WTC11 (cell line): ENCODE measurements at places on chromosomes 6 and 20. TPM values are rescaled to one million over a fixed set of nuclear protein-coding genes. Genes with fewer than 3 reads are reported as not detected.

The RIN2 gene
- total RNA-seq: 2.1 to 4.3 TPM (median 2.8 TPM) in 3 replicates

The OXT gene
- not detected in 3 replicates for total RNA-seq

The PROKR2 gene
- 1.5 to 2.6 TPM (median 2.0 TPM) in 3 replicates for total RNA-seq

The PNLDC1 gene
- total RNA-seq: 0.16 to 0.39 TPM (median 0.34 TPM) in 3 replicates

The UCKL1 gene
- total RNA-seq: 46.8 to 51.2 TPM (median 48.0 TPM) in 3 replicates

The NELFCD gene
- total RNA-seq: 53.0 to 66.9 TPM (median 57.6 TPM) in 3 replicates

The RIOK1 gene
- 16.7 to 25.6 TPM (median 20.2 TPM) in 3 replicates for total RNA-seq

The LINC00237 gene
- 0.78 to 3.1 TPM (median 0.80 TPM) in 3 replicates for total RNA-seq

The CGA gene
- not detected in 3 replicates for total RNA-seq

The PTCHD4 gene
- 0.69 to 1.6 TPM (median 1.0 TPM) in 3 replicates for total RNA-seq

The GPLD1 gene
- 5.7 to 8.4 TPM (median 6.3 TPM) in 3 replicates for total RNA-seq

The RGS17 gene
- 6.6 to 9.3 TPM (median 7.4 TPM) in 3 replicates for total RNA-seq

The THEMIS gene
- total RNA-seq: 0.39 TPM in 1 of 3 replicates, not detected in the others

DNA sequence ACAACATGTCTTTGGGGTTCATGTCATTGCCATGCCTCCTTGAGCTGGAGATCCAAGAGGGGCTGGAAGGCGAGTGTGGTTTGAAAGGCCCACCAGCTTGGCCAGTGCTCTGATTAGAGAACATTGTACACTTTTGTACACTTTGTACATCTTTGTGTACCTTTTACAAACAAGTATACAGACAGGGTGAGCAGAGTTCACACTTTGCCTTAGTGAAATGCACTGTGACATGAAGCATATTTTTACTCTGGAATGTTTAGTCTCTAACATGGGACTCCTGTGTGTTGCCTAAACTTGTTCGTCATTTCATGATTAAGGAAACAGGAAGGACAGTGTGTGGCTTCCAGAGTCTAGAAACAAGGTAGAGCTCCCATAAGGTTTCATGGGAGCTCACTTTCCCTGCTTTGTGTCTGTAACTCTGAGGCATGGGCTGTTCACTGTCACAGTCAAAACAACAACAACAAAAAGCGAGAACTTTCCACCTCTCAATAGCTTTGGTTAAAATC lies 225.8 kb upstream of the SOX4 start:
- H3K36me3 ChIP-seq: peaks cover 14% of the 10 kb centered on the region
- peaks cover 3% of the 10 kb centered on the region for H3K27me3 ChIP-seq
- H3K4me3 ChIP-seq: no peak overlapping the region
- no peak for DNase-seq

DNA sequence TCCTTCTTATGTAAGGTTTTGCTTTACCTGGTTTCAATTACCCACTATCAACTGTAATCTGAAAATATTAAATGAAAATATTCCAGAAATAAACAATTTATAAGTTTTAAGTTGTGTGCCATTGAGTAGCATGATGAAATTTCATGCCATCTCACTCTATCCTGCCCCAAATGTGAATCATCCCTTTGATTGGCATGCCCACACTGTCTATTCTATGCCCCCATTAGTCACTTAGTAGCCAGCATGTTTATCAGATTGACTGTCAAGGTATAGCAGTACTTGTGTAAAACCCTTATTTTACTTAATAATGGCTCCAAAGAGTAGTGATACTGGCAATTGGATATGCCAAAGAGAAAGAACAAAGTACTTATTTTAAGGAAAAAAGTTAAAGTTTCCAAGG lies 403.8 kb downstream of the ADGRB3 start:
- H3K4me1 ChIP-seq: no peaks in the 10 kb centered on the region
- no peak overlapping the region for H3K27ac ChIP-seq
- no peak overlapping the region for H3K4me3 ChIP-seq

DNA sequence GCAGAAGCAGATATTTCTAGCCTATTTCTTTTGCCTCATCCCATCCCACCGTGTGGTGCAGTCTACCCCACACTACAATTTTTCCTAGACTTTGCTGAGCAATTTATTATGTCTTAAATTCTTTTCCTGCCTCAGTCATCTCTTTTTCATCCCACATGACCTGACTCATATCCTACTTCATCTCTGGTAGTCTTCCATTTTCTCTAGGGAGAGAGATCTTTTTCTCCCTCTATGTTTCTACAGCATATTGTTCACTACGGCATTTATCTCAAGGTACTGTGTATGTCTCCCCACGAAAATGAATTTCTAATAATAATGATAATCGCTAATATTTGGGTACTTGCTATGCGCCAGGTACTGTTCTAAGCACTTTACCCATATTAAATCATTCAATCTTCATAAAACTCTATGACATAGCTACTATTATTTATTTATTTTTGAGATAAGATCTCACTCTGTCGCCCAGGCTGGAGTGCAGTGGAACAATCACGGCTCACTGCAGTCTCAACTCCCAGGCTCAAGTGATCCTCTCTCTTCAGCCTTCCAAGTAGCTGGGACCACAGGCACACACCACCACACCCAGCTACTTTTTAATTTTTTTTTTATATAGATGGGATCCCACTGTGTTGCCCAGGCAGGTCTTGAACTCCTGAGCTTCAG lies 15.6 kb downstream of the PDSS2 start:
- H3K4me3 ChIP-seq: no peak overlapping the region
- DNase-seq: no peak
- no peak overlapping the region for H3K27ac ChIP-seq

DNA sequence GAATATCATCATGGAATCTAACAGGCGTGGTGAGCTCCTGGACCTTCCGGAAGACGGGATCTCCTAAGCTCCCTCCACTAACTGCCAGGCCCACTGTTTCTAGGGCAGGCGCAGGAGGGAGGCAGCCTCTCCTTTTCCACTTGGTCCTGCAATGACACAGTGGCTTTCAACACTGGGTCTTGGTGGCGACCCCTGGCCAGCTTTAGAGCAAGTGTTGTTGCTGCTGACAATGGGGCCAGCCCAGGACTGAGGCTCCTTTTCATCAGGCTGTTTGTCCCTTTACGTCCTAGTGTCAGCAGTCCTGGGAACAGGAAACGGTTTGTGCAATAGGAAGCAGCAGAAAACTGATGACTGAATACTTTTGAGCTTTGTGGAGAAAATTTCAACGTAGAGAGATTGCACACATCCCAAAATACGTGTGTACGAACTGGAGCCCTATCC lies 9.7 kb upstream of the QKI start:
- H3K4me1 ChIP-seq: peaks cover 55% of the 10 kb centered on the region
- H3K4me3 ChIP-seq: no peak overlapping the region
- no peaks in the 10 kb centered on the region for H3K36me3 ChIP-seq
- DNase-seq: no peak

GRCh38 chr6:148524976-148525375 lies 182.3 kb downstream of the SASH1 start:
- no peak overlapping the region for H3K4me3 ChIP-seq
- no peak overlapping the region for H3K27ac ChIP-seq
- H3K4me1 ChIP-seq: peaks cover 46% of the 10 kb centered on the region
- H3K36me3 ChIP-seq: peaks cover 50% of the 10 kb centered on the region

- peak overlapping the region; percentile 93; the same call in 1 of the 2 replicates for H3K27ac ChIP-seq
- no peaks in the 10 kb centered on the region for H3K36me3 ChIP-seq
- peaks cover 25% of the 10 kb centered on the region for H3K4me1 ChIP-seq
Measured at GRCh38 chr6:7532232-7532631, 9.2 kb upstream of the DSP start.

DNA sequence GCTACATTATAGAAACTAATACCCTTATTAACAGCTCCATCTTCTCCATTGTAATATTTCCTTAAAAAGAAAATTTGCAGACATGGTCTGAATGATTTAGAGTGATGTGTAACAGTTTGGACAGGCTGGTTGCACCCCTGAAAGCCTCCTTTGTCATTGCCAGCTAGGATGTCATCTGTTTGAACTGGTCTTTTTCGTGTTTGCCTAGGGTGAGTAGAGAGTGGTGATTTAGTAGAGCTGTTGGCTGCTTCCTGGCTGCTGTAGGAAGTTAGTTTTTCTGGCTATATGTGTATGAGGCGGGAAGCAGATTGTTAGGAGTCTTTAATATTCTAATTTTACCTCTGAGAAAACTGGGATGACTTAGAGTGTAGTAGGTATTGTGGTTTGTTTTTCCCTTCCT lies 101.1 kb downstream of the ZFAND3 start:
- no peaks in the 10 kb centered on the region for H3K27me3 ChIP-seq
- peaks cover 20% of the 10 kb centered on the region for H3K4me1 ChIP-seq
- DNase-seq: no peak
- H3K27ac ChIP-seq: peak overlapping the region; percentile 73

GRCh38 chr6:99402448-99402847 lies 8.5 kb upstream of the COQ3 start:
- no peaks in the 10 kb centered on the region for H3K4me1 ChIP-seq
- H3K4me3 ChIP-seq: no peak overlapping the region
- no peak for DNase-seq
- peaks cover 65% of the 10 kb centered on the region for H3K36me3 ChIP-seq

- DNase-seq: no peak
- peaks cover 85% of the 10 kb centered on the region for H3K4me1 ChIP-seq
- no peaks in the 10 kb centered on the region for H3K27me3 ChIP-seq
- H3K4me3 ChIP-seq: no peak overlapping the region
Measured at GRCh38 chr6:15447546-15448267, 201.8 kb downstream of the JARID2 start.

DNA sequence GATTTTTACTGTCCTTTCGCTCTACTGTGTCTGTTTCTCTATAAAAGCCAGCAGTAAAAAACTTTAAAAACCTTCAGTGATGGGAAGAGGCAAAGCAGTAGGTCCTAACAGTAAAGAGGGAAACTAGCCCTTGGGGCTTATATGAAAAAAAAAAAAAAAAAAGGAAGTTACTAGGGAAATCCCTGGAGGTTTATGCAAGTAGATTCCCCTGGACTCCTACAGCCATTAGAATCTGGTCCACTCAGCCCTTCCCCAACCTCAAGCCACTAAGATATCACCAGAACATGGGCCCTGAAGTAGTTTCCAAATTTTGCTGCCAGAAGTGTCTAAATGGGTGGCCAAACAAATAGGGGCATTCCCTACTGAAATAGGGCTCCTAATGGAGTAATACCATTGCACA lies 70.5 kb upstream of the HINT3 start:
- peaks cover 6% of the 10 kb centered on the region; the same call in 1 of the 2 replicates for H3K36me3 ChIP-seq
- H3K4me1 ChIP-seq: peaks cover 6% of the 10 kb centered on the region; the same call in 1 of the 2 replicates
- H3K4me3 ChIP-seq: no peak overlapping the region
- no peak for DNase-seq
- no peak overlapping the region for H3K27ac ChIP-seq

GRCh38 chr6:167285077-167285770 lies 5.9 kb upstream of the UNC93A start:
- H3K4me1 ChIP-seq: peaks cover 55% of the 10 kb centered on the region
- no peak overlapping the region for H3K27ac ChIP-seq
- H3K4me3 ChIP-seq: no peak overlapping the region

DNA sequence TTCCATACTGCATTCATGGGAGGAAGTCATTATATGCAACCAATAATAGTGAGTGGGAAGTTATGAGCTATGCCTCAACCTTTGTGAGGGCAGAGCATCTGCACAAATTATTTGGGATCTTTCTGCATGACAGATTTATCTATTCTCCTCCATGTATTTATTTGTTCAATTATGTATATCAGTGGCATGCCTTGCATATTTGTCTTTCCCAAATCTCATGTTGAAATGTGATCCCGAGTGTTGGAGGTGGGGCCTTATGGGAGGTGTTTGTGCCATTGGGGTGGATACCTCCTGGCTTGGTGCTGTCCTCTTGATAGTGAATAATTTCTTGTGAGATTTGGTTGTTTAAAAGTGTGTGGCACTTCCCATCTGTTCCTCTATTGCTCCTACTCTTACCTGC lies 1246.0 kb upstream of the CITED2 start:
- H3K27ac ChIP-seq: no peak overlapping the region
- H3K4me3 ChIP-seq: no peak overlapping the region
- H3K27me3 ChIP-seq: no peaks in the 10 kb centered on the region

- no peaks in the 10 kb centered on the region for H3K27me3 ChIP-seq
- H3K4me1 ChIP-seq: peaks cover 16% of the 10 kb centered on the region
- no peak overlapping the region for H3K27ac ChIP-seq
- DNase-seq: no peak
- H3K36me3 ChIP-seq: peaks cover 24% of the 10 kb centered on the region
Measured at GRCh38 chr6:124977067-124977908, 15.1 kb downstream of the RNF217 start.

DNA sequence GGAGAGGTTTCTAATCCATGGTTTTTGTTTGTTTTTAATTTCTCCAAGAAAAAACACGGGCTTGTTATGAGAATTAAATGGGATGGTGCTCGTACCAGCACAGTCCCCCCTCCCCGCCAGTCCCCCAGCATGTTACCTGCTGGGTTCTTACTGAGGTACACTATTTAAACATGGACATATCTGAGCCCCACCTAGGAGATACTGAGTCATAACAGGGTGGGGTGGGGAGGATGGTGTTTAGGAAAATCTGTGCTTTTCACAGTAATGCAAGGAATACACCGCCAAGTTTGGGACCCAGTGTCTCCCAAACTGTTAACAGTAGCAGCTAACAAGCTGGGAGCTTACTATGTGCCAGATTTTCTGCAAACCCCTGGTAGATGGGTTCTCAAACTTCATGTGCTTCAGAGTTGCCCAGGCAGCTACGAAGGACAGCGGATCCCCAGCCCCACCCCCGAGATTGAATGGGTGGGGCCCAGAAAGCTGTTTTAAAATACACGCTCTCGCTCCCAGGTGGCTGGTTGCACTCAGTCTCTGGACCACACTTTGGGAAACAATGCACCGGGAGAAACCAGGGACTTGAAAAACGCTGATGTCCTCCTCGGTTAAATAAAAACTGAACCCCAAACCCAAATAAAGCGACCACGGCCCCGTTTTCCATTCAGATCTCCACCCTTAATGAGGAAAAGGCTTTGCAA lies 995 bp downstream of the ZFP64 start:
- peak overlapping the region; percentile 90 for H3K27ac ChIP-seq
- peaks cover 24% of the 10 kb centered on the region for H3K4me1 ChIP-seq
- H3K27me3 ChIP-seq: no peaks in the 10 kb centered on the region
- H3K4me3 ChIP-seq: peak overlapping the region; percentile 93
- DNase-seq: no peak

- peaks cover 9% of the 10 kb centered on the region for H3K4me1 ChIP-seq
- no peak overlapping the region for H3K27ac ChIP-seq
- DNase-seq: no peak
- no peak overlapping the region for H3K4me3 ChIP-seq
- H3K36me3 ChIP-seq: no peaks in the 10 kb centered on the region
Measured at GRCh38 chr6:75531174-75531573, 37.6 kb upstream of the FILIP1 start.

GRCh38 chr6:159279790-159280277 lies 110.6 kb downstream of the FNDC1 start:
- H3K4me1 ChIP-seq: peaks cover 21% of the 10 kb centered on the region
- H3K27ac ChIP-seq: no peak overlapping the region
- no peak overlapping the region for H3K4me3 ChIP-seq
- H3K27me3 ChIP-seq: no peaks in the 10 kb centered on the region; the same call in 1 of the 2 replicates

DNA sequence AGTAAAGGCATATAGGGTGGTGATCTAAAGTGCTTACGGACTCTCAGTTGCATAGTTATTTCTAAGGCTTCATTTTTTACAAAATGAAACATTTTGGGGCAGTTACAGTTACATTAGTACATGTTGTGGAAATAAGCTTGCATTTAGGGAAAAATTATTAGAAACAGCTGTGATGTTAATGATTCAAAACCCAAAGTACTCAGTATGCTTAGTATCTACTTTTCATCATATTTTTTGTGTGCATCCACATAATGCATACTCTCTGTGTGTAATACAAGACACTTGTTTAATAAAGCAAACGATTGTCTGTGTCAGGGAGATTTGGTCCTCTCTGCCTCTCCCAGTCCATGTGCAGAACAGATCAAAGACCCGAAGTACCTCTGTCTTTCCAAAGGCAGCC lies 11.4 kb upstream of the TBX18 start:
- DNase-seq: no peak
- no peak overlapping the region for H3K27ac ChIP-seq
- H3K4me1 ChIP-seq: peaks cover 18% of the 10 kb centered on the region
- no peak overlapping the region for H3K4me3 ChIP-seq
- no peaks in the 10 kb centered on the region for H3K36me3 ChIP-seq
- peaks cover 100% of the 10 kb centered on the region for H3K27me3 ChIP-seq
